ENCODE measurements at places on chromosomes 7 and 10.

DNA sequence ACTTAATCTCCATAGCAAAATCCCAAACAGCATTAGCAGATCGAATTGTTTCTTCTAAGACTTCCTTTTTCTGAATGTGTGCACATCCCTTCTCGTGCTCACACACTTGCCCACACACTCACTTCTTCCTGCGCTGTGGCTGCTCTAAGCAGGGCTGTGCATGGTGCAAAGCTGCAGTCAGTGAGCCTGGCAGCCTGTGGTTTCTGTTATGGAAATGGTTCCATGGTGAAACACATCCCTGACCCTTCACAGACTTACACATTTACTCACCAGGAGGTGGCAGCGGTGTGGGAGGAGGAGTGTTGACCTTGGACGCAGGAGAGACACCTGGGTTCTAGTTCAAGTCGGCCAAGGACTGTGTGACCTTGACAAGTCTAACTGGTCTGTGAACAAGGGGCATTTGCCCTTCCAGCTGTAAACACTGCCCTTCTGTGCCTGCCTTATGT is 24.9 kb downstream of the MTURN start:
- no peak for DNase-seq

DNA sequence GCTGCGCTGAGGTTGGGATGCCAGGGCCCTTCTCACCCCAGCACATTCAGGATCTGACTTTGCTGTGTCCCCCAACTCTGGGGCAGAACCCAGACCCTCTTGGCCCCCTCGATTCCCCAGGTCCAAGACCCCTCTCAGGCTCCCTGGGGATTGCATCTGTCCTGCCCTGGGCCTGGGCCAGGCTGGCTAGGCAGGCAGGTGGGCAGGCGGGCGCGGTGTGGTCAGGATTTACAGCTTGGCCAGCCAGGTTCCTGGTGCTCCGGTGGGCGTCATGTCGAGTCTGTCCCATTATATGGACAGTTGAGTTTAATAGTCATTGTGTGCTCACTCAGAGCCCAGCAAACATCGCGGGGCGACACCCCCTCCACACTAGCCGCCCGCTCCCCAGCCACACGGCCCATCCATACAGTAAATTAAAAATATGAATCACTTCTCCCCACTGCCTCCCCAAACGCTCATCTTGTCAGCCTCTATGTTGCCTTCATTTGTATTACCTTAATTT is 23.5 kb downstream of the POLL start:
- DNase-seq = no peak

GRCh38 chr10:119398996-119399395 is 143.5 kb downstream of the RGS10 start:
- no peak for DNase-seq

DNA sequence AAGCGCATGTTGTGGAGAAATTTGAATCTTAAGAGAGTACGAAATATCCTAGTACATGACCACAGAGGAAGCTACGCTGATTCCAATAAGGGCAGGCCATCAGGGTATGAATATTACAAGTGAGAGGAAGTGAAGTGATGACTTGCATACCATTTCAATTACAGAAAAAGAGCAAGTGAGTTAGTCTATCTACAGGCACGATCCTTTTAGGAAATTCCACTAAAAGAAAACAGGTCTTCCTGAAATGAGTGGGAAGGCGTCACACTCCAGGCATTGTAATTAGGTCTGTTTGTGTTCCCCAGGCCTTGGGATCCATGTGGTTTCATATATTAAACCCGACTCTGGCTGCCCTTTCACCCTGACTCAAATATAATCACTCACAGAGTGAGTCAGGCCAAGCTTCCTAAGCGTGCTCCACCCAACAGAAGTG is 152.5 kb downstream of the SEMA3A start:
- no peak for DNase-seq
